Kidney epithelial cell (primary cell): ENCODE measurements at places on chromosomes 2 and 18. TPM values are rescaled to one million over a fixed set of nuclear protein-coding genes. Genes with fewer than 3 reads are reported as not detected.

EMX1 gene
- 1.7 and 2.6 TPM in 2 replicates for total RNA-seq

DNA sequence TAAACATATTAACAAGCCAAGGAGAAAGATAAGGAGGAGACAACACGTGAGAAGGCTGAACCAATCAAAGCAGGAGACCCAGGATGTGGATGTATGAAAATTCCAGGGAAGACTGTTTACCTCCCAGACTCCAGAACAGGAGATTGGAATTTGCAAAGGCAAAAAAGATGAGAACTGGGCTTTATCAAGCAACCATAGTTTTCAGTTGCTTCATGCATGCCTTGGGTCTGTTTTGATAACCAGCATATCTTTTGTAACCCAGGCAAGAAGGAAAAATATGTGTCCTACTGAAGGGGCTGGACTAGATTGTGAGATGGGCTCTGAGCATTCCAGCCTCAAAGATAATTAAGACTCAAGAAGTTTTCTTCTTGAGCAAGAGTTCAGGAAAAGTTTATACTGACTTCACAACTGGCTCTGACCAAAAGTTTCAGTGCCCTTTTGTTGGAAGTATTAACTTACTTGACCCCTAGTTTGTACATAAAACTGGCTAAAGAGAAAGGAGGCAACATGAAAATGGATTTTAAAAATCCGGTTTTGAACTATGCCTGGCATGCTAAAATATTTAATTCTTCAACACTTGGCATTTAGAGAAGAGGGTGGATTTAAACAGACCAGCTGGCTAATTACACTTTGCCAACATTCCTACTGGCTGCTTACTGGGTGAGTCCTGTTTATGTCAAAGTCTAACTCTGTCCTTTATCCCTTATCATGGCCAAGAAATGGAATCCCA lies 79.3 kb upstream of the CD28 start:
- DNase-seq = no peak

C2orf72 gene
- 0.63 and 1.3 TPM in 2 replicates for total RNA-seq

POTEJ gene
- total RNA-seq = not detected in 2 replicates

SMAD4 gene
- total RNA-seq = 91.9 and 130 TPM in 2 replicates

M1AP gene
- 1.3 and 1.6 TPM in 2 replicates for total RNA-seq

NTSR2 gene
- total RNA-seq = not detected in 2 replicates

DNA sequence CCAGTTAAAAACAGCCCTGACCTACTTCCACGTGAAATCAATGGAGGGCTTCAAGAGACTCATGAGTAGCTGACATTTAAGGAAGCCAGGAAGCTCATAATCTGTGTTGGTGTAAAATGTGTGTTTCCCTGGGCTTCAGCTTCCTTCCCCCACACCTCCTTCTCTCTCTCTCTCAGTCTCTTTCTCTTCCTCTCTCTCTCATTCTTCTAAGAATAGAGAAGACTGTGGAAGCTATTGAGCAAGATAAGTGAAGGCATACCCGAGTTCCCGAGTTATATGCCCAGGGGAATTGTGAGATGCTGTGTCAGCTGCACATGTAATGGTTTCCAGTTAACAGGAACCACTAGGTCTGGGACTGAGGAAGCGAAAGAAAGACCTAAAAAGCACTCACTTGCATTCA lies 199.4 kb downstream of the NYAP2 start:
- no peak for DNase-seq

DNA sequence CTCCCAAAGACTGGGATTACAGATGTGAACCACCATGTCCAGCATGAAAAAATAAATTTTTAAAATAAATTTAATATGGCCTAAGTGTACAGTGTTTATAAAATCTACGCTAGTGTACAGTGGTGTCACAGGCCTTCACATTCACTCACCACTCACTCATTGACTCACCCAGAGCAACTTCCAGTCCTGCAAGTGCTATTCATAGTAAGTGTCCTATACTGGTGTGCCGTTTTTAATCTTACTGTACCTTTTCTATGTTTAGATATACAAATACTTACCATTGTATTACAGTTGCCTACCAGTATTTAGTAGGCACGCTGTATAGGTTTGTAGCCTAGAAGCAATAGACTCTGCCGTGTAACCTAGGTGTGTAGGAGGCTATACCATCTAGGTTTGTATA lies 291.6 kb upstream of the STON1 start:
- no peak for DNase-seq

- no peak for DNase-seq
Measured at GRCh38 chr2:20169796-20170703, 54.9 kb downstream of the SDC1 start.

DNA sequence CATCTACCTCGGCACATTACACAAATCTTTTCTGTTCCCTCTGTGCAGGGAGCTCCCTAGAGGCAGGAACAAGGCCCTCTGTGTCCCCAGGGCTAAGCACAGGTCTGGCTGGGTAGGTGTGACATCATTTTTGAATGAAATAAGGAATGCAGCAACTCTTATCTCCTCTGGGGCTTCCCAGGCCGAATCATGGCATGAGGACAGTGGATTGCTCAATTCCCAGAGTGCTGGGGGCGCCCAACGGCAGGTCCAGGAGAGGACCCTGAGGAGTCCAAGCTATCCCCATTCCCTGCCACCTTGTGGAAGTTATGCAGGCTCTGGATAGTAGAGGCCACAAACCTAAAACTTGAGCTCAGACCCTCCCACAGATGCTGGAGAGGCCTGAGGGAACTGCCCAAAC lies 158.0 kb upstream of the RAB6C start:
- DNase-seq = no peak

RAB10 gene
- 183 and 201 TPM in 2 replicates for total RNA-seq

SCN2A gene
- total RNA-seq = 0.04 and 0.14 TPM in 2 replicates

SERPINB4 gene
- total RNA-seq = not detected in 2 replicates

DNA sequence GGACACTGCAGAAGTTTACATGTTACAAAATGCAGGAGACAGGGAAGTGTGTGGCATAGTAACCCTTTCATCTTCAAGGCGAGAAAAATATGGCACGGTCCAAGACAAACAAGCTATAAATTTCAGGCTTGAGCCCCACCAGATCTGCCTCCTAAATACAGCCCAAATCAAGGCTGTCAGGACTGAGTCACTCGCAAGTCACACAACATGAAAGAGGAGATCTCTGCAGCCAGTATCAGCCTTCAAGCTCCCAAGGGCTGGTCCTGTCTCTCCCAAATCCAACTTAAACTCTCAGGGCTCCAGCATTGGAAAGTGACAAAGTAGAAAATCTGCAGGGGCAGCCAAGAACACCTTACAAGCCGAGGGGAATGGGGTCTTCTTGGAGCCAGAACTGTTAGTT lies 106.3 kb upstream of the GATA6 start:
- no peak for DNase-seq

DNA sequence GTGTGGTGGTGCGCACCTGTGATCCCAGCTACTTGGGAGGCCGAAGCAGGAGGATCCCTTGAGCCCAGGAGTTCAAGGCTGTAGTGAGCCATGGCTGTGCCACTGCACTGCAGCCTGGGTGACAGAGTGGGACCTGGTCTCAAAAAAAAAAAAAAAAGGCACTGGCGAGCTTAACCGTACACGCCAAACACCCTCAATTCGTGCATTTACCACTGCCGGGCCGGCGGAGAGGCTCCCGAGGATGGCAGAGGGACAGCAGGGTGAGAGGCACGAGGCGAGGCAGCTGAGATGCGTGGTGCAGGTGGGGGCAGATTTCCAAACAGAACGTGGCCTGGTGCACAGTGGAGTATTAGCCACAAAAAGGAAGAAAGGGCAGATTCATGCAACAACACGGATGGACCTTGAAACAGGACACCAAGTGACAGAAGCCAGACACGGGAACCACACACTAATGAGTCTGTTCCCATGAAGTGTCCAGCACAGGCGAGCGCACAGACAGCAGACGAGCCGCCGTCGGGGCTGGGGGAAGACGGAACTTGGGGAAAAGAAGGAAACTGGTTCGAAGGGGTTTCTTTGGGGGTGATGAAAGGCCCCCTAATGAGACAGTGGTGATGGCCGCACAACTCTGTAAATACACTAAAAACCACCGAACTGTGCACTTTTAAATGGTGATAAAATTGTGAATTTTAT lies 27.4 kb downstream of the SLC66A2 start:
- no peak for DNase-seq

DNA sequence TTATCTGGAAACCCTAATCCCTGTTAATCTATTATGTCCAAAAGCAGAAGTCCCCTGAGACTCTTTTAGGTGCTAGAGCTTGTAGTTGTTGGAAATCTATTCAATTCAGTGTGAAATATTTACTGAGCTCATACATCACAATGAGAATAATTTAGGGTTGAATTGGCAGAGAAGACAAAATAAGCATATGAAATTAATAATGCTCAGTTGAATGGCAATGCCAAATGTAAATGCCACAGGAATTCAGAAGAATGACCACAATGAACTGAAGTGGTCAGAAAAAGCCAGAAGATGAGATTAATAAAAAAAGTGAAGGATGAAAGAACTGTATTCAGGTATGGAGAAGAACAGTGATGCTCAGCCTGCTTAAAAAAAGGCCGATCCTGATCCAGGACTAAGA lies 8.0 kb upstream of the STAT4 start:
- DNase-seq = no peak

DNA sequence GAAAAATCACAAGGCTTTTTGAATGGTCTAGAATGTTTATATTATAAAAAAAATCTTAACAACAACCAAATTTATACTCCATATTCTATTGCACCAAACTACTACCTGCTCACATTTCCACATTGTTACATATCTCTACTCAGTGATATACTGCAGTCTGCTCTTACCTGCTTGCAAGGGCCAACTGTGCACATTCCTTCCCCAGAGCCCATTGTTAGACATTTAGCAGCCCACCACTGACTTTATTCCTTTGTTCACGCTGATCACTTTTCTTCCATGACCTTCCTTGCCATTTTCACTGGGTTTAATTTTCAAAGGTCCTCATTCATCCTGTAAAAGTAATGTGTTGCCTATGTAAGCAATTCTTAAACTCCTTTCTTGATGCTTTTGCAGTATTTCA lies 109.7 kb upstream of the KCNJ3 start:
- no peak for DNase-seq

GRCh38 chr2:26655611-26656195 lies 14.5 kb upstream of the CIB4 start:
- no peak for DNase-seq

DNA sequence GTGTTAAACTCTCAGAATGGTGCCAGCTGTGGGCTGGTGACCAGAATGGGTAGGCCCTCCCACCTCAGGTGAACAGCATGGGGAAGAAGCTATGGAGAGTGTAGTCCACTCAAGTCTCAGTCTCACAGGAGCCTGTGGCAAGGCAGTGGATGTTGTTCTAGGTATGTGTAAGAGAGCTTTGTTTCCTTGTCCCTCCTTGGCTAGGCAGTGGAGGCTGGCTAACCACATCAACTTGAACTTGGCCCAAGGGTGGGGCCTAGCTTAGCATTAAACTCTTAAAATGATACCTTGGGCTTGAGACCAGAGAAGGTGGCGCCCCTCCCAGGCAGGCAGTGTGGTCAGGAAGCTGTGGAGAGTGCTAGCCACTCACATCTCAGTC lies 53.2 kb upstream of the SLC4A10 start:
- DNase-seq = no peak

GRCh38 chr2:85213901-85214512 lies 80.8 kb downstream of the TCF7L1 start:
- no peak for DNase-seq

- no peak for DNase-seq
Measured at GRCh38 chr2:99772591-99773331, 282.9 kb upstream of the REV1 start.

CCBE1 gene
- total RNA-seq = 1.1 and 1.2 TPM in 2 replicates

DNA sequence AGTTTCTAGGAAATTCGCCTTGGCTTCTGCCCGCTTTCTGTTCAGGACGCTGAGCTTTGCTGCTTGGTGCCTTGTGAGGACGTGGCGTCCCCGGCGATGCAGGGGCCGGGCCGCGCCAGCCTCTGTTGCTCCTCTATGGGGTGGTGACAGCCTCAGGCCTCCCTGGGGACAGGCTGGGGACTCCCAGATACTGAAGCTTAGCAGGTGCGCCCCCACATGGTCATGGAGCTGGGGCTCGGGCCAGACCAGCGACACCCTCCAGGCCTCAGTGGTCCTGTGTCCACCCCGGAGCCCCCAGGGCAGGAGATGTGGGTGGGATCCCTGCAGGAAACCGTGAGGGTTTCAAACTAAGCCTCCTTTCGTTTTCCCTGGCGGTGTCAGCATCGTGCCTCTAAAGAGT lies 29.2 kb downstream of the KCNG2 start:
- no peak for DNase-seq

DNA sequence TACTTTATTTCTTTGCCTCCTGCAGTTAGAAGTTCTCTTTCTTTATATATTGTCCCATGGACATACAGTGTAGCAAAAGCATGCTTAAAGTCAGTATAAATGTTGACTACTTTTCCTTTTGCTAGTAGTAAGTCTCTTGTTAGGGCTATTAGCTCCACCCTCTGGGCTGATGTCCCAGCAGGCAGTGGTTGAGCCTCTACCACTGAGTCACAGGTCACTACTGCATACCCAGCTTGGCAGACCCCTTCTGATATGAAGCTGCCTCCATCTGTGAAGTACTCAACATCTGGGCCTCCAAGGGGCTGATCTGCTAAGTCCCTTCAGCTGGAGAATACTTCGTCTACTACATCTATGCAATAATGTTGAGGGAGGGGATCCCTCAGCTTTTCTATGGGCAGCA lies 61.0 kb upstream of the SLC35G4 start:
- DNase-seq = no peak

- no peak for DNase-seq
Measured at GRCh38 chr2:85185431-85185940, 52.3 kb downstream of the TCF7L1 start.

ITM2C gene
- 144 and 148 TPM in 2 replicates for total RNA-seq

GRCh38 chr2:232387451-232388171 lies 9.1 kb downstream of the ALPP start:
- DNase-seq = no peak

STAM2 gene
- total RNA-seq = 25.7 and 32.2 TPM in 2 replicates

DNA sequence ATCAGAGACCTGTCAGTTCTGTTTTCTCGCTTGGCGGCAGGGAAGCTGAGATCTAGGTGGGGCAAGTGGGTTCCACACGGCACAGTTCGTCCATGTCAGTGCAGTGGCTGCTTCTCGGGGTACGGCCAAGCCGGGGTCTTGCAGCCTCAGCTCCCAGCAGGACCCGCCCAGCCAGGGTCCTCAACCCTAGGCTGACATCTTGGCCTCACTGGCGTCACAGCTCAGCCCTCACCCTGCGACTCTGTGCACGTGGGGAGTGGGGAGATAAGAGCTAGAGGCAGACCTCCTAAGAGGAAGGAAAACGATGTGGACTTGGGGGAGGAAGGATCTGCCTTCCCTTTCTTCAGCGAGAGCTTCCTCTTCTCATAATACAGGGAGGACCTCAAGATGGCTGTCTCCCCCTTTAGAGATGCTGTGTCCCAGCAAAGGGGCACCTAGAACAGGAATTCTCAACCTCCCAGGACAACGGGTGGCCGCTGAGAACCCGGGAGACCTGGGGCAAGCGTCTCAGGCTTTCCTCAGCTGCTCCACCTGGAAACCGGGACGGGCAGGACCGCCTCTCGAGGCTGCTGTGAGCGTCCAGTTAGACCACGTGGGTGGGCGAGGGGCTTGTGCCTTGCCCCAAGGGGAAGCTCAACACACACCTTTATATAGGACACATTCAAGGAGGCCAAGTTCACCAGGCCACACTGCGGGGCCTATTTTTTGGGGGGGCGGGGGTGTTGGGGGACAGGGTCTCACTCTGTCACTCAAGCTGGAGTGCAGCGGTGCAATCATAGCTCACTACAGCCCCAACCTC lies 23.5 kb upstream of the KLF11 start:
- DNase-seq = no peak

QPCT gene
- total RNA-seq = 35.4 and 43.2 TPM in 2 replicates

FBXO48 gene
- total RNA-seq = 0.54 and 0.68 TPM in 2 replicates

GRCh38 chr2:222322236-222322635 lies 23.4 kb upstream of the PAX3 start:
- DNase-seq = no peak
